A549 treated with CpdA at 1 μM for 4 hours (cell line): ENCODE measurements at places on chromosomes 12 and 14. TPM values are rescaled to one million over a fixed set of nuclear protein-coding genes. Genes with fewer than 3 reads are reported as not detected.

Gene KRT78
- 0.06 TPM in 1 of 5 replicates, not detected in the others for total RNA-seq

Gene SLC6A15
- total RNA-seq, result 2.4 to 3.9 TPM (median 3.1 TPM) in 5 replicates

Gene PTPRO
- 0.06 to 0.14 TPM in 2 of 5 replicates, not detected in the others for total RNA-seq

Gene TBX3
- 16.9 to 20.2 TPM (median 19.7 TPM) in 5 replicates for total RNA-seq

Gene ORAI1
- 23.7 to 46.6 TPM (median 44.9 TPM) in 5 replicates for total RNA-seq

Gene ESRRB
- total RNA-seq, result 0.12 to 0.26 TPM (median 0.18 TPM) in 5 replicates

Gene TGM1
- 0.48 to 1.2 TPM (median 1.2 TPM) in 5 replicates for total RNA-seq

Gene OR6C2
- total RNA-seq, result not detected in 5 replicates

Gene GON7
- total RNA-seq, result 13.5 to 18.5 TPM (median 15.5 TPM) in 5 replicates

Gene POLR3B
- total RNA-seq, result 5.1 to 6.1 TPM (median 5.4 TPM) in 5 replicates

Gene ESPL1
- total RNA-seq, result 18.7 to 21.3 TPM (median 19.6 TPM) in 5 replicates

Gene KRT77
- total RNA-seq, result not detected in 5 replicates

Gene GPN3
- total RNA-seq, result 30.4 to 38.0 TPM (median 33.6 TPM) in 5 replicates

Gene SUOX
- 8.0 to 11.5 TPM (median 10.4 TPM) in 5 replicates for total RNA-seq

Gene KERA
- not detected in 5 replicates for total RNA-seq

Gene AMIGO2
- total RNA-seq, result 122 to 170 TPM (median 160 TPM) in 5 replicates

Gene GSKIP
- total RNA-seq, result 20.4 to 23.3 TPM (median 22.8 TPM) in 5 replicates

Gene APAF1
- total RNA-seq, result 11.2 to 14.5 TPM (median 13.8 TPM) in 5 replicates

Gene TMPRSS12
- total RNA-seq, result not detected in 5 replicates

Gene CEP170B
- 19.0 to 27.2 TPM (median 20.7 TPM) in 5 replicates for total RNA-seq

Gene AQP6
- total RNA-seq, result not detected in 5 replicates

Gene DHRS2
- 7.4 to 11.1 TPM (median 8.2 TPM) in 5 replicates for total RNA-seq

Gene B4GALNT3
- 0.29 to 0.74 TPM (median 0.58 TPM) in 5 replicates for total RNA-seq

Gene COX8C
- not detected in 5 replicates for total RNA-seq

Gene IAPP
- not detected in 5 replicates for total RNA-seq

Gene OLR1
- 0.75 to 2.6 TPM (median 1.3 TPM) in 5 replicates for total RNA-seq

Gene BEST3
- total RNA-seq, result 0.59 to 1.8 TPM (median 1.1 TPM) in 5 replicates

Gene GALNT8
- not detected in 5 replicates for total RNA-seq

Gene KRT3
- 0.03 to 0.10 TPM in 2 of 5 replicates, not detected in the others for total RNA-seq

Gene TNFAIP2
- 362 to 451 TPM (median 405 TPM) in 5 replicates for total RNA-seq

Gene OASL
- total RNA-seq, result 3.9 to 5.0 TPM (median 4.6 TPM) in 5 replicates

Gene KRT83
- total RNA-seq, result 2.2 to 6.1 TPM (median 5.3 TPM) in 5 replicates

Gene LRP1-AS
- total RNA-seq, result not detected in 5 replicates

Gene RIMBP2
- total RNA-seq, result 0.01 TPM in 1 of 5 replicates, not detected in the others

Gene C12orf42
- 0.05 TPM in 1 of 5 replicates, not detected in the others for total RNA-seq

Gene LRRIQ1
- 0.47 to 1.1 TPM (median 0.71 TPM) in 5 replicates for total RNA-seq

Gene LBHD2
- 0.17 TPM in 1 of 5 replicates, not detected in the others for total RNA-seq

Gene RESF1
- 20.9 to 31.5 TPM (median 23.3 TPM) in 5 replicates for total RNA-seq

Gene PTPN6
- total RNA-seq, result 10.3 to 13.1 TPM (median 12.1 TPM) in 5 replicates

Gene DPPA3
- total RNA-seq, result not detected in 5 replicates

Gene ACOT6
- total RNA-seq, result not detected in 5 replicates

Gene DPY19L2
- 1.7 to 2.6 TPM (median 2.1 TPM) in 5 replicates for total RNA-seq

Gene UNC79
- total RNA-seq, result 0.02 TPM in 3 of 5 replicates, not detected in the others

Gene SELPLG
- 0.44 to 1.1 TPM (median 1.0 TPM) in 5 replicates for total RNA-seq

Gene TMEM132D
- not detected in 5 replicates for total RNA-seq

Gene IL22
- not detected in 5 replicates for total RNA-seq

Gene CIDEB
- 0.18 to 0.50 TPM (median 0.32 TPM) in 5 replicates for total RNA-seq

Gene KRT79
- 0.09 to 0.22 TPM (median 0.16 TPM) in 4 of 5 replicates, not detected in the other for total RNA-seq

Gene CCDC196
- not detected in 5 replicates for total RNA-seq

Gene CLEC9A
- not detected in 5 replicates for total RNA-seq

Gene IL26
- not detected in 5 replicates for total RNA-seq
